Activated CD8-positive, alpha-beta memory T cell treated with anti-CD3 and anti-CD28 coated beads for 36 hours (primary cell): ENCODE measurements at places on chromosomes 3 and 15. TPM values are rescaled to one million over a fixed set of nuclear protein-coding genes. Genes with fewer than 3 reads are reported as not detected.

SEMA5B gene
- not detected for total RNA-seq

CASR gene
- total RNA-seq: not detected

CCDC9B gene
- 0.17 TPM for total RNA-seq

CCDC54 gene
- total RNA-seq: not detected

JAGN1 gene
- 53.3 TPM for total RNA-seq

ROBO1 gene
- 2.1 TPM for total RNA-seq

B2M gene
- 3,763 TPM for total RNA-seq

CLDN18 gene
- not detected for total RNA-seq

DZIP1L gene
- 0.21 TPM for total RNA-seq

CD96 gene
- 69.1 TPM for total RNA-seq

AGBL1 gene
- not detected for total RNA-seq
